NCI-H1436 treated with DMSO at 0.1 percent for 48 hours (cell line): ENCODE measurements at places on chromosomes 3 and 15.

DNA sequence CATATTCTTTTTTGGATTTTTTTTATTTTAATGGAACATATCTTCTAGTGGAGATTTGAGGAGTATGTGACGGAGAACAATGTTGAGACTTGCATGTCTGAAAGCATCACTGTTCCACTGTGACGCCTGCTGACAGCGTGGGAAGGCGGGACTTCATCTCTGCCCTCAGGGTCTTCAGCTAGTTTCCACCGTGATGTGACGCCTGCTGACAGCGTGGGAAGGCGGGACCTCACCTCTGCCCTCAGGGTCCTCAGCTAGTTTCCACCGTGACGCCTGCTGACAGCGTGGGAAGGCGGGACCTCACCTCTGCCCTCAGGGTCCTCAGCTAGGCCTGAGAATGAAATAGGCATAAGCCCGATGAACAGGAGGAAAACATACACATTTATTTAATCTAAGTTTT lies 70.7 kb downstream of the LMLN start:
- DNase-seq: no peak

DNA sequence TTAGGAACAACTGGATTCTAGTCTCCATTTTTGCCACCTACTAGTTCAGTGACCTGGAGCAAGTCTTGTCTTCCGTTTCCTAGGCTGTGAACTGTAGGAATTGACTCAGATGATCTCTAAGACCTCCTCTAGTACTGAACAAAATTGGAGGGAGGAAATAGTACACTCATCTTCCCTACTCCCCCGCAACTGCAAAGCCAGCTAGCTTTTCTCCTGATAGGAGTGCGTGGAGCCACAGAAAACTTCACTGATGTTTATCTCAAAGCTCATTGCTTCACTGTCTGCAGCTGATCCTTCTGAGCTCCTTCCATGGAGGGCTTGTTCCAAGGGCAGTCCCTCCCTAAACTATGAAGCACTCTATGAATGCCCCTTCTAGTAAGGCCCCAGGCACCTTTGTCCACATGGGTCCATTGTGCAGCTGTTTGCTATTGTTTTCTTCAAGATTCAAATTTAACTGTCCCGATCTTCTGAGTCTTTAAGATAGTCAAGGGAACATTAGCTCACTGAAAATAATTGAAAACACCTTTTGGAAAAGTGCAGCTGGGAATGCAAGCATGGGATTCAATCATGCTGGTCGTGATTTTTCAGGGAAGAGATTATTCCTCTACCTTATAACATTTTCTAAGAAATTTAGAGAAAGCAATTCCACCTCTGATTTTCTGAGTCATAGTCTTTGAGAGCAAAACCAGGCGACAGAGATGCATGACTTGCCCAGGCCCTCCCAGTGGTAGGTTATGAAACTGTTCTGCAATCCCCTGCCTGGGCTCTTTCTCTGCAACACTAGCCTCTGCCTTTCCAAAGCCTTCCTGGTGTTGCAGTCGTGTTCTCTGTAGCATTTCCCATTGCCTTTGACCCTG lies 24.3 kb downstream of the FILIP1L start:
- no peak for DNase-seq

DNA sequence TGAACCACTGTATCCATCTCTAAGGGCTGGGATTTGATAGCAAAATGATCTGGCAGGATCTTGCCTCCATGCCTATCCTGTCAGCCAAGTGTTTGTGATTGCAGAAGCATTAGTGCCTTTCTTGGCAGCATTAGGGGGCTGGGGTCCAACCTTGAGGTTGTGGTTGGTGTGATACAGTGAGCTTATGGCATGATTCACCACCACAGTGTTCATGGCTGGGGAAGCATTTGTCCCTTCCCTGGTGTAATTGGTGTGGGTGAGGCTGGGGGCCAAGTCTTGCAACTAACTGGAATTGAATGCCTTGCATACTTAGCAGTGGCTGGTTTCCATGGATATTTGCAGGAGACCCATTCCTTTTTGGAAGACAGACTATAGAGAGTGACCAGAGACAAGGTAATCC lies 271.0 kb upstream of the TBL1XR1 start:
- DNase-seq: no peak

- no peak for DNase-seq
Observed at GRCh38 chr15:38991126-38991525, 426.5 kb upstream of the RASGRP1 start.

GRCh38 chr15:87401973-87402372 lies 854.6 kb downstream of the NTRK3 start:
- no peak for DNase-seq

- no peak for DNase-seq
Observed at GRCh38 chr3:150762662-150763121, 277 bp downstream of the SIAH2 start.

DNA sequence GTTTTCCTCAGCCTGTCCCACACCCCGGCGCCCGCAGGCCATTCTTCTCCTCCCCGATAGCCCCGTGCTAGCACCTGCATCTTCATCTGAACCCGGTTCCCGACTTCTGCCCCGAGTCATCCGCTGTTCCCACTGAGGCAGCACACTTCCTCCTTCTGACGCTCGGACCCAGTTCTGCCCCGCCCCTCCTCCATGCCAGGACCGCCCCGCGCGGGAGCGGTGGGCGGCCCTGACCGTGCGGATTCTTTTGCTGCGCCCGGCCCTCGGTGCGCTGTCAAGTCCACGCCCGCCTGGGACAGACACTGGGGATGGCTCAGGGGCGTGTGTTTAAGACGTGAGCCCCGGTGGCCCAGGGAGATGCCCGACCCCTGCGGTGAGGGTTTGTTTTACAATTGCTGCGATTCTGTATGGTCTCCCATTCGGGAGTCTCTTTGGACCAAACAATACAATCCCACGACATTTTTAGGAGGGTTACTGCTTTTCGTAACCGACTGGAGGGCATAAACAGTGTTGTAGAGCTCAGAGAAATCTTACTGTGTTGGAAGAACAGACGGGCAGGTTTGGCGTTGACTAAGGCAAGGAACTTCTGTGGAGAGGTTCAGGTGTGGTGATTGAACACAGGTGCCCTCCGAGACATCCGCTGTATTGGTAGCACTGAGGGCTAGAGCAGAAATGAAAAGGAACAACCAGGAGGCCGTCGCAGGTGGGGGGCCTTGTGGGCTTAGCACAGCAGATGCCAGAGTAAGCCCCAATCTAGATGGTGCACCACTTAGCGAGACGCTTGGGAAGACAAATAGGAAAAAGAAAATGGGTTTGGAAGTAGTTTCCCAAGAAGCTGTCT lies 716 bp downstream of the PTPN23 start:
- no peak for DNase-seq

DNA sequence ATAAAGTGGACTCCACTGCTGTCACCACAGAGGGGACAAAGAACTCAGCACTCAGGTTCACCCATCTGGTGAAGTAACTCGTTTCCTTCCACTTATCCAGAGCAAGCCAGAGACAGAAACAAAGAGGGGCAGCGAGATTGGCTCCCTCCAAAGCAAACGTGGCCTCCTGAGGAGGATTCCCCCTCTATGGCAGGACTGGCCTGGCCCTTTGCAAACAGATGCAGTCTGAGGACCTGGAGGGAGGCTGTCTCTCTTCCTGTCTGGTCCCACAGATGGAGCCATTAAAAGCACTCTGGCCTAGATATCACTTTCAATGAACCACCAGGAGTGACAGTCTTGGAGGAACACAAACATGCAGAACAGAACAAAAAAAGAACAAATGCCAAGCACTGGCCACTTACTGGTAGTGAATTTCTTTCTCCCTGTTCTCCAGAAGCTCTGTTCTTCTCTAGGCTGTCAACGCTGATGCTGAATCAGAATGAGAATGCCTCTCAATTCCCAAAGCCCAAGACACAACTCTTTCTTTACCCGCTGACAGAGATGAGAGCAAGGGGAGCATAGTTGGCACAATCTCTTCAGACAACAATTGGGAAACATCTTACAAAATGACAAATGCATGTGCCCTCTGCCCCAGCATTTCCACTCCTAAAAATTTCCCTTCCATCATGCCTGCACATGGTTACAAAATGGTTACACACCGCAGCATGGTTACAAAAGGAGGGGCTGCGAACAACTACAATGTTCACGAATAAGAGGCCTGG lies 14.3 kb downstream of the KLHL25 start:
- no peak for DNase-seq

GRCh38 chr3:30988769-30989168 lies 94.3 kb upstream of the GADL1 start:
- DNase-seq: no peak

GRCh38 chr3:133542871-133543270 lies 30.6 kb upstream of the CDV3 start:
- no peak for DNase-seq

GRCh38 chr3:128353991-128354687 lies 112.6 kb downstream of the DNAJB8 start:
- DNase-seq: no peak

DNA sequence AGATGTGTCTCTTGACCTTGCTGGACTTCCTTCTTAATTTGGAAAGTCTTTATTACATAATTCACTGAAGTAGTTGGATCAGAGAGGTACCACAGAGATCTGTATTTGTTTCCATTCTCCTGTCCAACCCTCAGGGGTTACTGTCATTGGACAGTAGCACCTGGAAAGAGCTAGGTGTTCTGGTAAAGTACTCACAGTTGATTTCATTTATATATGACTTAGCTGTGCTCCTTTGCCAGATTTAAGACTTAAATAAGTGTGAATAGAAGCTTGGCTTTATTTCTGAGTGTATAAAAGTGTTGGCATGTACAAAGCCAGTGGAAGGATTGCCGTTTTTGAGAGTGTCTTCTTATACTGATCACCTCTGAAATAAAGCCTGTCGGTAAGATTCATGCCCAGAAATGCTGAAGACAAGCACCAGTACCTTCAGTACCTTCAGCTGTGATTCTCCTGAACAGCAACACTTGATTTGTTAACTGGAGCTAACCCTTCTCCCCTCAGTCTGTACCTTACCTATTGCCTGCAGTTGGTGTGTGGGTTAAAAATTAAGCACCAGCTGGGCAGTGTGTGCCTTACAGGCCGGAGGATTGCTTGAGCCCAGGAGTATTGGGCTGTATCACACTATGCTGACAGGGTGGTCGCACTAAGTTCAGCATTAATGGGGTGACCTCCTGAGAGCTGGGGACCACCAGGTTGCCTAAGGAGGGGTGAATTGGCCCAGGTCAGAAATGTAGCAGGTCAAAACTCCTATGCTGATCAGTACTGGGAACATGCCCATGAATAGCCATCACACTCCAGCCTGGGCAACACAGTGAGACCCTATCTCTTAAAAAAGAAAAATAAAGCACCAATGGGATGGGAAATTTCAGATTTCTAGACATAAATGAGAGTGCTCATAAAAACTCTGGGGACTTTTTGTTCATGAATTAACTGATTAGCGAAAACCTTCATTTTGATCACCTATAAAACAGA lies 197.7 kb downstream of the FNDC3B start:
- DNase-seq: no peak

- DNase-seq: no peak
Observed at GRCh38 chr3:171851660-171852058, 8.5 kb downstream of the TMEM212 start.

GRCh38 chr3:4310971-4311370 lies 7.8 kb downstream of the SETMAR start:
- DNase-seq: no peak

DNA sequence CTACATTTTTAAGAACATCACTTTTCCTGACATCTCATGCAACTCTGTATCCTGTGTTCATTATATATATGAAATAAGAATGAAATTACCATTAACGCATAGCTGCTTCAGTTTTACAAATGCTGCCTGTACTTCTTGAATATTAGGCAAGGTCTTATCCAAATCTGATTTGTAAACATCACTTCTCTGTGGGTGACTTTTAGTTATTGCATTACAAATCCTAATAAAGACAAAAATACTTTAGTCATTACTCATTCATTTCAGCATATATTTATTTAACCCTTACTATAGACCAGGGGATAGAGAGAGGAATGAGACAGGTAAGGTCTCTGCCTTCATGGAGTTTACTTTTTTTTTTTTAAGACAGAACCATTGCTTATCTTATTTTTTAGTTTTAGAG lies 36.8 kb downstream of the MTMR10 start:
- no peak for DNase-seq

DNA sequence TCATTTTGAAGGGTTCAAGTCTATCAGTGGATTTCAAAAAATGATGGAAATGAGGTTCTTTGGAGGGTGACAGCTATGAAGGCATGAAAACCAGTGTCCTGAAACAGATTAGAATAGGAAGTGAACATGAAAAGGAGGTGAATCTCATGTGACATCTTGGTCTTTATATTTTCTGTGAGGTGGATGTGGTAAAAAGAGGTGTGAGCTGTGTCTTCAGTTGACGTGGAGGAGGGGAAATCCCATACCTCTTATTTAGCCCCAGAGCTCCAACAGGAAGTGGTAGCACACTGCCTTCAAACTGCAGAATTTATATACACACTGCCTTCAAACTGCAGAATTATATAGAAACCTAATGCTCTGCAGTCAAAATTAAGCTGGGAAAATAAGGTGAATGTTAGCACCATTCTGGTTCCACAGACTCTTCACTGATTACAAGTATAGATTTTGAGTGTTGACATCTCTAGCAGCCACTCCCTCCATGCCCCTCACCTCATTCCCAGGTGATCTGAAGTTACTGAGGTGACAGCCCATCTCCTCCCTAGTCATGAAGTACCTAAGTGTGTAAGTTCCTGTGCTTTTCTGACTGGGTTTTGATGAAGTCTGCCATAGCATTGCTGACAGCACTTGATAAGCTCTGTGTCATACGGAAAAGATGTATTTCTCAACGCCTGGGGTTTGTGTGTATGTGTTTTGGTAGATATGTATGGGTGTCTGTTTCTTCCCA lies 2.7 kb downstream of the RAB8B start:
- DNase-seq: no peak

- DNase-seq: no peak
Observed at GRCh38 chr3:9946112-9947024, 5.8 kb downstream of the PRRT3 start.

DNA sequence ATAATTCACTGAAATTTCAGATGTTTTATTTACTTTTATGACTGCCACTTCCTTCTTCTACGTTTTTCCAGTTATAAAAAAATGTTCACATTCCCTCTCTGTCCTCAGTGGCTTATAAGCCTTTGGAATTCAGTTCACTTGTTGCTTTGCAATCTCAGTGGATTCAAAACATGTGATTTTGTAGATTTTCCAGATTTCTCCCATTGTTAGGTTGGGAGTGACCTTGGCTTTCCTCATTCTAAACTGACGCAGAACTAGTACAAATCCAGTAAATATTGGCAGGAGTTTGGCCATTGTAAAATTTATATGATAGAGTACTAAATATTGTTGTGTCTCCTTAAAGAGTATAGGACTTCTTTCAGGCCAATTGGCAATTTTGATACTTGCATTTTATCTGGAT lies 812.3 kb upstream of the ROBO1 start:
- DNase-seq: no peak

DNA sequence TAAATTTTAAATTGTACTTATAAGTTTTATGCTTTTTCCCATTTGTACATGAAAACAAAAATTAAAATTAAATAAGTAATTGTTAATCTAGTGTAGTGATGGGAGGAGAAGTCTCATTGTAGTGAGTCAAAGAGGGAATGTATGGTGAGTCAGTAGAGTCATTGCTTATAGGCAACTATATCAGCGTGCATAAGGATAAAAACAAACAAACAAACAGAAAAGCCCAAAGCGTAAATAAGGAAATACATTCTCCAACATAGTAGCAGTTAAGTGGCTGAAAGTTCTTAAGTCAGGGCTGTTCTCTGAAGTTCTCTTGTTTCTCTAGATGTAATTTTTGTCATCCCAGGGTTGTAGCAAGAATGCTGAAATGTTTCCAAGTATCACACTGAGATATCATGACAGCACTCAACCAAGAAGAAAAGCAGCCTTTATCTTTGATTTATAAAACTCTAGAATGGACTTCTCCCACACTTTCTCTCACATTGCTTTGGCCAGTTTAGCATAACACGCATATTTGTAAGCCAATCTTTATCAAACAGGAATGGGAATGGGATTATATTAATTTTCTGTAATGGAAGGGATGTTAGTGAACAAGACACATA lies 184.1 kb upstream of the TP63 start:
- DNase-seq: no peak

GRCh38 chr3:131612745-131613144 lies 110.0 kb upstream of the MRPL3 start:
- no peak for DNase-seq
